ENCODE measurements at places on chromosomes 11 and 22.

GRCh38 chr11:44708009-44708408 is 18.8 kb upstream of the TSPAN18 start:
- no peak for DNase-seq

- DNase-seq = no peak
These were observed 186.6 kb upstream of the UBASH3B start for GRCh38 chr11:122468965-122469364.

DNA sequence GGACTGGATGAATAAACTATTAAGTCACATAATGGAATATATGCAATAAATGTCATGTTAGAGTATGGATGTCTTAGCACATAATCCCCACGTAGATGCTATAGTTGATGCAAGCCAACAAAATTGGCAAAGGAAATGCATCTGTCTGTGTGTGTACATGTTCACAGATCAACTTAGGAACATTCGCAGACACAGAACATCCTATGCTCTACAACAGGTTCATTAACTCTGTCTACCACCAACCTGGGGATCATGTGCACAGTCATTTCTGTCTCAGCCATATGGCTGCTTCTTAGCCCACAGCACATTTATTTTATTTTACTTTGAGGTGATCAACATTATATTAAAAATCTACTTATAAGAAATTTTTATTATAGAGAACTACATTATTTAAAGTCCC is 4.9 kb downstream of the MSANTD4 start:
- DNase-seq = no peak

DNA sequence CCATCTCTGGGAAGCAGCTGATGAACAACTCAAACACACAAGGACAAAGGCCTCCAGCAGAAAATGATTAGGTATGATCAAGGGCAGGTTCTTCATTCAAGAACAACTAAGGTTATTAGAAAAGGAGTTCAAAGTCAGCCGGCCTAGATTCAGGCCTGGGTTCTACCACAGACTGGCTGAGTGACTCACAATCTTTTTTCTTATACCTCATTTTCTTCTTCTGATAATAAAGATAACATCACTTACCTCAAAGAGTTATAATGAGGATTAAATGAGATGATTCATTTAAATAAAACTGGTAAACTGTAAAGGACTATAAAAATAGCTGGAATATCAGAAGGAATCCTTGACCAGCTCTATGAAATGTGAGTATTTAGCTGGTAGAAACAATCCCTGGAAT is 49.3 kb upstream of the PPP2R1B start:
- no peak for DNase-seq

DNA sequence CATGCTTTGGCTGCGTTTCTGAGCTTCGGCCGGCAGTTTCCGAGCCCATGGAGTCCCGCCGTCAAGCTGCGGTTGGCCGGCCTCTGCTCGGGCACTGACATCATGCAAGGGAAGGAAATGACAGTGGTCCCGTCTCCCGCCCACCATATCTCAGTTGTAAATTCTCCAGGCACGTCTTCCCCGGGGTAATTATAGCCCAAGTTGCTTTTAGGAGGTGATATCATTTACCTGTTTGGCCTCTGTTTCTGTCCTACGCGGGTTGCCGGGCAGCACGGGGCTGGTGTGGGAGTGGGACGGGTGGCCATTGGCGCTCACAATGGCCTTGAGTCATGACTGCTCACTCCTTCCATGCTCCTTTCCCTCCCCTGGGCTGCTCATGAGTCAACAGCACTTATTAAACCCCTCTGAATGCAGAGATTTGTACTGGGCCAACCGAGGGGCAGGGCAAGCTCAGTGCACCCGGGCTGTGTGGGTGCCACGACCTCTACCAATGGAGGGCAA is 4.2 kb upstream of the ANO1 start:
- no peak for DNase-seq

DNA sequence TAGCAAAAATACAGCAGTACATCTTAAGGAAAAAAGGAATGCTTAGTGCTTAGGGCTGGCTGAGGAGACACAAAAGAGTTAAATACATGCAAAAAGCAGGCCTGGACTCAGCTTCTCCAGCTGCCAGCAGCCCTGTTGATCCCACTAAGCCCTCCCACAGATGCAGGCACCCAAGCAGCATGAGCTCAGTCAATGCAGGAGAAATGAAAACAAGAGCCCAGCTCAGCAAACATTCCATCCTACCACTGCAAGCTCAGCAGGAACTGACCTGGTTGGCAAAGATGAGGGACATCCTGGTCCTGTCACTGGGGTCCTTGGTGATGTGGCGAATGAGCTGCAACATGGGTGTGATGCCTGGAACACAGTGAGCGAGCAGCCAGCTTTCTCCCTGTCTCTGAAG is 5.8 kb downstream of the CYB5R2 start:
- DNase-seq = no peak

GRCh38 chr11:8533332-8533731 is 60.7 kb downstream of the STK33 start:
- DNase-seq = no peak

All from stimulated activated naive CD8-positive, alpha-beta T cell treated with anti-CD3 and anti-CD28 coated beads, Interleukin-15, amount 100 ng/mL, for 72 hours (primary cell).